ENCODE measurements at places on chromosomes 1 and 21. TPM values are rescaled to one million over a fixed set of nuclear protein-coding genes. Genes with fewer than 3 reads are reported as not detected.

The BARHL2 gene
- total RNA-seq = not detected

The AGO1 gene
- 14.6 TPM for total RNA-seq

The RNF186 gene
- not detected for total RNA-seq

The EVA1B gene
- 225 TPM for total RNA-seq

The SMCP gene
- total RNA-seq = not detected

The C1orf116 gene
- total RNA-seq = not detected

The EPS15 gene
- 79.1 TPM for total RNA-seq

The HLCS gene
- total RNA-seq = 42.2 TPM

The SYCP1 gene
- total RNA-seq = not detected

The TBX19 gene
- 2.0 TPM for total RNA-seq

The TRIM45 gene
- total RNA-seq = 7.3 TPM

The LRRC71 gene
- total RNA-seq = not detected

The MSH4 gene
- 0.33 TPM for total RNA-seq

The LCE2C gene
- total RNA-seq = not detected

The PRR9 gene
- total RNA-seq = not detected

The HSPA6 gene
- 6.5 TPM for total RNA-seq

The ATP13A2 gene
- total RNA-seq = 21.0 TPM

The PSMA5 gene
- 30.4 TPM for total RNA-seq

Data from smooth muscle cell of trachea (primary cell).